ENCODE measurements at places on chromosomes 3 and 15.

GRCh38 chr3:187845826-187846225 lies 100.6 kb upstream of the BCL6 start:
- no peak for DNase-seq

DNA sequence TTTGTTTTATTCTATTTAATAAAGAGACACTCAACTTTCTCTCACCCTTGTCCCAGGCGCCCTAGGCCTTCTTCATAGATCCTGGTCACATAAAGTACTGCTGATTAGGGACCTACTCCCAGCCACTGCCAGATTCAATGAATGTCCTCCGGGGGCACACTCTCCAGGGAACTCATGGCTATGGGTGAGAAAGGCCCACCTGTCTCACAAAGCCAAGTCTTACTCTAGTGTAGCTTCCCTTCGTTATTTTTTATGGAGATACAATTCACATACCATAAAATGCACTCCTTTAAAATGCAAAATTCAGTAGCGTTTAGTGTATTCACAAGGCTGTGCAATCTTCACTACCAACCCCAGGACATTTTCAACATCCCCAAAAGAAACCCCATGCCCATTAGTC lies 87.8 kb downstream of the ADCY5 start:
- DNase-seq, result no peak

DNA sequence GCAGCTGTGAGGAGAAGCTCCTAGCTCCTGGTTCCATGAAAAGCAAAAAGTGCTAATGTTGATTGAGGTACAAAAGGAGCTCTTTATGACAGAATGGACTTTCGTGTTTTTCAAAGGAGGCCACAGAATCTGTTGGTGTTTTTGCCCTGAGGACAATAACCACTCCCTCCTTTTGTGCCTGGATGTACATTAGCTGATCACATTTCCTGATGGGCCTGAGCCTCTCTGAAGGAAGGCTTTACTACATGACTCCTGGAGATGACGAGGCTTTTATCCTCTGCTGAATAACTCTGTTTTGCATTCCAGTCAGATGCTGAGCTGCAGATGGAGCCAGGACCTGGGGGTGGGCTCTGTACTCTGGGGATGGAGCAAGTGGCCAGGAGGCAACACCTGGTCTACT lies 301.9 kb downstream of the CACNA2D3 start:
- DNase-seq, result no peak

- peak; percentile 19 for DNase-seq
Measured at GRCh38 chr3:72347819-72348319, 500.4 kb downstream of the SHQ1 start.

GRCh38 chr3:66856533-66856932 lies 141.6 kb upstream of the KBTBD8 start:
- DNase-seq, result no peak

DNA sequence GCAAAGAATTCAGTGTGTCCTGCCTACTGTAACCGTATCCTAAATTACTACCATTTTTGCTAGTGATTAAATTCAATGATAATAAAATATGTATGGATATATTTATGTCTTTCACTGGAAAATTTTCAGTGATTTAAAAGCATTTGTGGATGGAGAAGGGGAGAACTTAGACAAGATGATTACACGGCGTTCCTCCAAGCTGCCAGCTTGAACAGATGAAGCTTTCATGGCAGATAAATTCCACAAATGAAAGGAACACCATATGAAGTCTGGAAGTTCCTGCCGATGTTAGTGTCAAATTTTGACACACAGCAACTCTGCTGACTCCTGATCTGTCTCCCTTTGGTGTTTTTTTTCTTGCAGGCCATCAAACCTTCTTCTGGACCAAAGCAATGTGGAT lies 364.7 kb downstream of the EPHA3 start:
- DNase-seq, result no peak

DNA sequence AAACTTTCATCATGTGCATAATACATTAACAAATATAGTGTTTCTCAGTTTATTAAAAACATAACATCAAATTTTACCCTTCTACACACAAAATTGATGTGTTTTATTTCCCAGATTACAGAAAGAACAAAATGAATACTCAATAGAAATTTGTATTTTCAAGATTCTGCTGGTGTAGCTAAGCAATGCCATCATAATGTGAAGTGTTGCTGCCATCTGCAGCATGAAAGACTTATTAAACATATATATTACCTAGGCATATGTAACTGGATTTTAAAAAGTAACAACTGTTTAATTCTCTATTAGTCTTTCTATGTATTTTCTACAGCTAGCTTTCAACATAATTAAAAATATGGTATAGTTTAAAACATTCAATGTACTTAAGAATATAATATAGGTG lies 27.5 kb downstream of the PLSCR5 start:
- DNase-seq, result peak; percentile 2

GRCh38 chr15:75107908-75108838 lies 84.8 kb downstream of the PPCDC start:
- peak; percentile 5 for DNase-seq

DNA sequence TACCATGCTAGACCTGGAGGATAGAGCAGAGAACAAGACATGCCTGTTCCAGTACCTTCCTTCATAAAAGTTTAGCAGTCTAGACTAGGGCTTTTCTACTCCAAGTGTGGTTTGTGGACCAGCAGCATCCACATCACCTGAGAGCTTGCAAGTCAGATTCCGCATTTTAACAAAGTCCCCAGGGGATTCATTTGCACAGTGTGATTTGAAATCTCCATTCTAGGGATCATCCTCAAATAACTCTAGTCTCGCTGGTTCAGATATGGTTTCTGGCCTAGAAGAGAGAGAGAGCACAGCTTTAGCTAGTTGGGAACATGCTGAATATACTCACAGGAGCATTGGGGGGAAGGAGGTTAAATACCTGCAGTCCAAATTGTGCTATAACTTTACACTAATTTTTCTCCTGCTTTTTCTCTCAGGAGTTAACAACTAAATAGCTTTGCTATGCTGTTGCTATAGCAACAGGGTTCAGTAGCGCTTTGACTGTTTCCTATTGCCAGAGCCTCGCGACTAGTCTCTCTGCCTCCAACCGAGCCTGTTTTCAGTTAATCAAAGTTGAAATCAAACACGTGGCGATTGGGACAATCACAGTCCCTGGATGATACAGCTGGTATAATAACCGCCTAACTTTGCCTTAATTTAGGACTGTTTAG lies 64.0 kb upstream of the RASGRF1 start:
- DNase-seq, result no peak

DNA sequence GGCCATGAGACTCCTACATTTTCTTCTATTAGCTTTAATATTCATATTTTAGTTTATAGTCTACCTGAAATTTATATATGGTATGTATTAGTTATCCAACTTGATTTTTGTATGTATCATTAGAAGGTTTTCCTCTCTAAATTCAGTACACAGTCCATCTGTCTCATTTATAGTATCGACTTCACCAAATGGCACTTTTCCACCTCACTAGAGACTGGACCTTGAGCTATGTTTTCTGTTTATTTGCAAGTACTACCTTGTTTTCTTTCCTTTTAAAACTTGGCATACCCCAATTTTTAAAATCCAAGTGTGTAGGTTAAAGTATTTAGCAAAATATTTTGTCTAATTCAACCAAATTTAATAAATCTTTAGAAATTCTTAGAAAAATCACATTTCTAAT lies 1137.5 kb downstream of the NSUN3 start:
- DNase-seq, result no peak

DNA sequence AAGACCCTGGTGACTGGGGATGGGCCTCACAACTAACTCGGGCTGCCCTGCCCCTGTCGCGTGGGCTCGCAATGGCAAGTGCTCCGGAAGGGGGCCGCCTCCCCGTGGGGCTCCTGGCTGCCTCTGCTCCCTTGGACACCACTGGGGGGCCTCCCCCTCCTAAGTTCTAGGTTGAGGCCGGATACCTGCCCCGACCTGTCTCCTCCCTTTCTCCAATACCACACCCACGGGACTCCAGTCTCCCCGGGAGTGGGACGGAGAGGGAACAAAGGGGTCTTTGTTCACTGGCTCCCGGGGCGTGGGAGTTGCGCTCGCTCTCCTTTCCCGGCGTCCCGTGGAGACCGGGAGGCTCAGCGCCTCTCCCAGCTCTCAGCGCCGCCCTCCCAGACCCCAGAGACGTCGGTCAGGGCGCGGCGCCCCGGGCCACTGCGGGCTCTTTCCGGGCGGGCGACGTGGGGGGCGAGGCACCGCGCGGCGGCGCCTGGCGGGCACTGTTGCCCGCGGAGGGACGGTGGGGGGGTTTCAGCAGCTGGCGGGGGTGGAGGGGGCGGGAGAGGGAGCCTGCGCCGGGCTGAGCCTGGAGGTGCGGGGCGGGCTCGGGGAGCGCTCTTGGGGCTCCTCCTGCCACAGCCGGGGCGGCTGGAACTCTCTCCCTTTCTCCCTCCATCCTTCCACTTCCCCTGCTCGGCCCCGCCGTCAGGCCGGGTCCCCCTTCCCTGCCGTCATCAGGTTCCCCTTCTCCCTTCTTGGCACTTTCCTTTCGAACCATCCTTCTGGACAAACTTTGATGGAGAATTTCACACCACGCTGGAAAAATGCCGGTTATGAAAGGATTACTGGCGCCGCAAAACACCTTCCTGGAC lies at the start of gene KCNH8:
Gene KCNH8 (plus strand): TSS at position 606 of the 863 bp plus-strand sequence. CDS start 210 bp downstream, at position 816.
- peak; percentile 3 for DNase-seq

- peak; percentile 7 for DNase-seq
Measured at GRCh38 chr3:188188911-188189310, 35.0 kb downstream of the LPP start.

DNA sequence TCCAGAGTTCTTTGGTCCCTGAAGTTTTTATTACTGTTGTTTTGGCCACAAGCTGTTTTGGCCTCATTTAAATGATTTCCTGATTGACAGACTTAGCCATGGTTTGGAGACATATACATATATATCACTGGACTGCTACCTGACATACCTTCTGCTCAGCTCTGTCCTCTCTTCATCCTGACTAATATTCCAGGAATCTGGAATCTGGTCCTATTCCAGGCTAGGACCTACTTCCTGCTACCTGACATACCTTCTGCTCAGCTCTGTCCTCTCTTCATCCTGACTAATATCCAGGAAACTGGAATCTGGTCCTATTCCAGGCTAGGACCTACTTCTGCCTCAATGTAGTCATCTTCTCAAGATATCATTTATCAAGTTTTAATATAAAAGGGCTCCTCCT lies 724.4 kb upstream of the ROBO1 start:
- DNase-seq, result no peak

DNA sequence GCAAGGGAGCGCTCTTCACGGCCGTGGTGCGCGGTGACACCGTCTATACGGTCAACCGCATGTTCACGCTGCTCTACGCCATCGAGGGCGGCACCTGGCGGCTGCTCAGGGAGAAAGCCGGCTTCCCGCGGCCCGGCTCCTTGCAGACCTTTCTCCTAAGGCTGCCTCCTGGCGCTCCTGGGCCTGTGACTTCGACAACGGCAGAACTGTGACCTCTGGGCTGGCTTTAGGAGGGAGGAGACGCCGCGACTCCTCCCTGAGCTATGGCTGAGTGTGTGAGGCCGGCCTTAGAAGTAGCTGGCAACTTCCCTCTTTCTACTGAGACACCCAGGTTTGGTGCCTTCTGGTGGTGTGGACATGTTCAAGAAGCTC lies 1.4 kb downstream of the KBTBD13 start:
- peak; percentile 24 for DNase-seq

DNA sequence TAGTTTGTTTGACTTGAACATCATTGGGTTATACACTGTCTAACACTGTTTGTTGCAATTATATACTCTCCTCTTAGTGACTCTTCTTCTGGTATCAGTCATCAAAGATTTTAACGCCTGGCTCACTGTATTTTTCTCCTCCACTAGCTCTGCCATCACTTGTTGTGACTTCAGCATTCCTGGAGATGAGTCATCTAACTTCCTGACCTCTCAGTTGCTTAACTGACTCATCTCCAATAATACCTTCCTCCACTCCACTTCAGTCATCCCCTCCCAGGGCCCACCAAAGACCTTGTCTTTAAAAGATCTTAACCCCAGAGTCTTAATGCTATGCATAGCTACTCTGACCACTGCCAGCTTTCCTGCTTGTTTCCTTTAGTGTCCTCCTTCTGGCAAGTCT lies 28.6 kb upstream of the CLSTN2 start:
- no peak for DNase-seq

- no peak for DNase-seq
Measured at GRCh38 chr3:47414666-47415587, 34.1 kb downstream of the PTPN23 start.
